ENCODE measurements at places on chromosomes 6 and 20. TPM values are rescaled to one million over a fixed set of nuclear protein-coding genes. Genes with fewer than 3 reads are reported as not detected.

- DNase-seq = no peak
Measured at GRCh38 chr6:54716877-54717276, 129.7 kb upstream of the FAM83B start.

GRCh38 chr6:161482517-161482858 lies 208.6 kb upstream of the AGPAT4 start:
- DNase-seq = no peak

- no peak for DNase-seq
Measured at GRCh38 chr6:115078555-115078954, 735.7 kb upstream of the HS3ST5 start.

DNA sequence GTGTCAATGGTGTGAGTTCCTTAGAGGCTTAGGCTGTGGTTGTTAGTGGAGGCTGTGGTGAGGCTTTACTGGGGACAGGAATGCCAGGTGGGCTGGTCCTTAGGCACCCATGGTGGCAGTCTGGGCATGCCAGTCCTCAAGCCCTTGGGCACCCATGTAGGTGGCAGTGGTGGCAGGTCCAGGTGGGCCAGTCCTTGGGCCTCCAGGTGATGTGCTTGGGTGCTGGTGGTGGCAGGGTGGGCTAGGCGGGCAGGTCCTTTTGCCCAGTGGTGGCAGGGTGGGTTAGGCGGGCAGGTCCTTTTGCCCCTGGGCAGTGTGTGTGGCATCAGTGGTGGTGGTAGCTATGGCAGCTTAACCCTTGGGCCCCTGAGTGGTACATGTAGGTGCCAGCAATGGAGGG lies 133.8 kb downstream of the FLRT3 start:
- DNase-seq = no peak

- no peak for DNase-seq
Measured at GRCh38 chr6:56956491-56956890, 1.6 kb downstream of the BEND6 start.

GRCh38 chr6:48472091-48472490 lies 361.1 kb upstream of the PTCHD4 start:
- DNase-seq = no peak

GRCh38 chr20:61105395-61105794 lies 146.7 kb upstream of the CDH4 start:
- DNase-seq = no peak

DNA sequence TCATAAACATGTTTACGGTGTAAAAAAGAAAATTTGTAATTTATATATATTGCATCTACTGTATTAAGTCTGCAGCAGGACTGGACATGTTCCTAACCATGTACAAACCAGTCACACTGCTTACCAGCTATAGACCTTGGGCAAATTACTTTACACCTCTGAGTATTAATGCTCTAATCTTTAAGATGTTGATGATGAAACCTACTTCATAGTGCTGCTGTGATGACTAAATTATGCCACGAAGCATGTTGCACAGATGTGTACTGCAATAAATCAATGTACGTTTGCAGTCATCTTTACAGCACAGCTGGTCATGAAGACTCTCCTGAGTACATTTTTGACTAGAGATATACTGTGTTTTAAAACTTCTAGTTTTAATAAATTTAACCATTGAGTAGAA lies 42.6 kb downstream of the PRKN start:
- DNase-seq = no peak

GRCh38 chr20:38043512-38044300 lies 10.2 kb downstream of the RPRD1B start:
- DNase-seq = no peak

DNA sequence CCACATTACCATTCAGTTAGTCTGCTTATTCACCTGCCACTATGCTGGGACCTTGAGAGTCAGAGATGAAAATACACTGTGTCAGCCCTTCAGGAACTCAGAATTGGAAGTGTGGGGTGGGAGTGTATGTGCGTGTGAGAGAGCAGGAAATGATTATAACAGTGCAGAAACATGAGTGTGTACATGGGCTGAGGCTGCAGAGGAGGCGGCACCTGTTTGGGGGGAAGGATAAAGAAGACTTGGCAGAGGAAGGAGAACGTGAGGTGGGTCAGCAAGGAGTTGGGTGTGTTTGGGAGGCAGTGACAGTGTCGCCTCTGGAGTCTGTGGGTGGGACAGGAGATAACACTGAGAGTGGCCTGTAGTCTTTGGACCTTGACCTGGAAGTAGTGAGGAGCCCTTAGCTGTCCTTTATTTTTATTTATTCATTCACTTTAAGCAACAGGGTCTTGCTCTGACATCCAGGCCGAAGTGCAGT lies 3.1 kb downstream of the CHMP4B start:
- no peak for DNase-seq

DNA sequence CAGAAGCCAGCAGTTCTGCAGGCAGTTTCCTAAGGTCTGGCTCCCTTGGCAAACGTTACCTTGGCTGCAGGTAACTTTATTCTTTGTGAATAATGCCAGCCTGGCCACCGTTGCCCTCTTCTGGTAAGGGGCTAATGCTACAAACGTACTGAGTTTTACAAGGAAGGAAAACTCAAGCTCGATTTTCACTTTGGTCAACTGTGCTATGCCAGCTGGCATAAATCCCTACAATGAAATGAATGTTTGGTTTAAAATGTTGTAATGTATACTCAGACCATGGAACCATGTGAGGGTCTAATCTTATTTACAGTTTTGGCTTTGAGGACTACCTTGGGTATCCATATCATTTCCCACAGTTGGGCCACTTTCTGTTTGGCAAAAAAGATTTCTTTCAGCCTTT lies 101.4 kb downstream of the SLX4IP start:
- DNase-seq = no peak

- no peak for DNase-seq
Measured at GRCh38 chr6:80607811-80608391, 501.4 kb downstream of the BCKDHB start.

Gene AMD1
- total RNA-seq = 87.4 TPM

All from Karpas-422 (cell line).